ENCODE measurements at places on chromosomes 6 and 20. TPM values are rescaled to one million over a fixed set of nuclear protein-coding genes. Genes with fewer than 3 reads are reported as not detected.

The MYCT1 gene
- not detected for total RNA-seq

The ABCC10 gene
- total RNA-seq = 35.7 TPM

DNA sequence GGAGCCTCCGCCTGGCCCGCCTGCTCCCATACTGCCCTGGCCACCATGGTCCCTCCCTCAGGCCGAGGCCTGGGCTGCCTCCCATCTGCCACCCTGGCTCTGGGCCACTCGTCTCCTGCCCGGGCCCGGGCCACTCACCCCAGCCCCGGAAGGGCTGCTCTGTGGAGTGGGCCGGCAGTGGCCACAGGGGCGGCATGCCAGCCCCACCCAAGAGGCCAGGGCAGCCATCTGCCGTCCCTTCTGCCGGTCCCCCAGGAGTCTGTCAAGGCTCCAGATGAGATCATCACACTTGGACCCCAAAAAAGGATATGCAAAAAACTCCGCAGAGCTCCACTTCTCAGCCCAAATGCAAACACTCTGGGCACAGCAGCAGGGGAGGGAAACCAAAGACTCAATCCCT lies 23.8 kb upstream of the TLDC2 start:
- no peak for DNase-seq
- no peaks in the 10 kb centered on the region for H3K36me3 ChIP-seq
- no peak overlapping the region for H3K4me3 ChIP-seq
- H3K27ac ChIP-seq = no peak overlapping the region
- no peaks in the 10 kb centered on the region for H3K27me3 ChIP-seq

The CCN5 gene
- not detected for total RNA-seq

DNA sequence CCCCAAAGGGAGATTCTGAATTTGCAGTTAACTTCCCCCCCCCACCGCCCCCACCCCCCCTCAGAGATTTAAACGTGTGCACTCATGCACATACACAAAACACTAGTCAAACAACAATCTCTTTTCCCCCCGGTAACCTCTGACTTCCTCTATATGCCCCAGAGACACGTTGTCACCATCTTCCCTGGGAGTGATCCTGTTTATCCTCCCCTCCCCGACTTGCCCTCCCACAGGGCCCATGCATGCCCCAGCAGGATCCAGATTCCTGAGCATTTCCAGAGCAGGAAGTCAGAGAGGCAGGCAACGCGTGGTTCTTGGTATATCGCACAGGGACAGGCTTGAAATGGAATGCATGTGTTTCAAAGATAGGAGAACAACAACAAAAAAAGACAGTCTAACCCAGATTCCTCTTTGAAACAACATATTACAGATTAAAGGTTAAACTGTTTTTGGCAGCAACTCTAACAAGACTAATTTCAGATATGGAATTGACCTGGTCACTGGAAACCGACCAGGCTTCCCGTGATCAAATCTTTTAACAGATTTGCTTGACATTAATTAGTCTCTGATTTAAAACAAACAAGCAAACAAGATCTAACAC lies 1.3 kb downstream of the BLCAP start:
- DNase-seq = no peak
- H3K27ac ChIP-seq = no peak overlapping the region
- H3K4me1 ChIP-seq = peaks cover 58% of the 10 kb centered on the region
- peaks cover 4% of the 10 kb centered on the region for H3K36me3 ChIP-seq
- peak overlapping the region; percentile 100 for H3K4me3 ChIP-seq

DNA sequence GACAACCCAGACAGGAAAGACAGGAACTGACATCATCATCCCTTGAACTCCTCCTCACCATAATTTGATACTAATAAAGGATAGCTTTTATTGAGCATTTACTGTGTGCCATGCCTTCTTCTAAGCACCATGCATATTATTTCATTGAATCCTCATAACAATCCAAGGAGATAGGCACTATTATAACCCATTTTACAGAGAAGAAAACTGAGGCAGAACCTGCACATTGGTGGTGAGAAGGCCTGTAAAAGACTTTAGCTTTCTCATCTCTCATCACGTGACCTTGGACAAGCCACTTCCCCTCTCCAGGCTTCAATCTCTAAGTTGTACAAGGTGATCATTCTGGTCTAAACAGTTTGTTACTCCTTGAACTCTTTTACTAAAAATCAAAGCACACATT lies 34.5 kb upstream of the PREX1 start:
- H3K27ac ChIP-seq = no peak overlapping the region
- DNase-seq = no peak
- no peak overlapping the region for H3K4me3 ChIP-seq
- no peaks in the 10 kb centered on the region for H3K27me3 ChIP-seq
- H3K36me3 ChIP-seq = no peaks in the 10 kb centered on the region

The ISM1 gene
- 1.1 TPM for total RNA-seq

DNA sequence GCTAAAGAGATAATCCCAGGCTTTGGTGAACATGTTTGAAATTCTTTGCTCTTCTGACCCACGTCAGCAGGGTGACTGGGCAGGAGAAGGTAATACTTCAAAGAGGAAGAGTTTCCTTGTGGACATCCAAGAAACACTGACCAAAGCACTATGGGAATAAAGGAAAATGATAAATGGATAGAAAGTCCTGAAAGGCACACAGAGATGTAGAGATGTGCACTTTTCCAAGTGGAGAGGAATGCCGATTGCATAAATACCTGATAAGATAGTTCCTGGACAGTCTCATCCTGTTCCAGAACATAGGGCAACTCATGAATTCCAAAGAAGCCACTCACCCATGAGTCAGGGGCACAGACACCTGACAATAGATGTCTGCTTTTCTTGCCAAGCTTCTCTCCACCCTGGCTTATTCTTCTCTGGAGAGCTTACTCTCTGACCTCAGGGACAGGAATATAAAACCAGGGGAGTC lies 191.3 kb upstream of the FOXA2 start:
- no peak overlapping the region for H3K27ac ChIP-seq
- no peaks in the 10 kb centered on the region for H3K4me1 ChIP-seq
- no peaks in the 10 kb centered on the region for H3K27me3 ChIP-seq
- H3K36me3 ChIP-seq = no peaks in the 10 kb centered on the region

GRCh38 chr20:11727708-11728107 lies 190.0 kb upstream of the BTBD3 start:
- H3K27me3 ChIP-seq = no peaks in the 10 kb centered on the region
- H3K4me1 ChIP-seq = no peaks in the 10 kb centered on the region
- H3K27ac ChIP-seq = no peak overlapping the region
- H3K4me3 ChIP-seq = no peak overlapping the region
- DNase-seq = no peak
- H3K36me3 ChIP-seq = no peaks in the 10 kb centered on the region

DNA sequence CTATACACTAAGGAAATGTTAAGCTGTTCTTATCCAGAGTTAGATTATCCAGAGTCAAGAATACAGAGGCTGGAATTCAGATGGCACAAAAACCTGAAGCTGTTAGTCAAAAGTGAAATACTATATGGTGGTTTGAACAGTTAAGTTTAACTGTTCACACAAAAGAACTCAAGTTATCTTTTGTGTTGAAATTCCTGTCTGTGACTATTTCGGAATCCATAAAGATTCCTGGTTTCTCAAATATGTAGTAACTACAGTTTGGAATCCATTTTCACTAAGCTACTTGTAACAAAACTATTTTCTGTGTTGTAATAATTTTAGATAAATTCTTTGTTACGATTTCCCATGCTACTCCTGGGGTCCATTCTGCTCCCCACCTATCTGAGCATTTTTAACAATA lies 24.5 kb downstream of the FIG4 start:
- H3K4me1 ChIP-seq = no peaks in the 10 kb centered on the region
- no peak for DNase-seq
- peaks cover 16% of the 10 kb centered on the region for H3K36me3 ChIP-seq
- no peaks in the 10 kb centered on the region for H3K27me3 ChIP-seq
- no peak overlapping the region for H3K27ac ChIP-seq
- H3K4me3 ChIP-seq = no peak overlapping the region

The TRAPPC3L gene
- total RNA-seq = not detected

DNA sequence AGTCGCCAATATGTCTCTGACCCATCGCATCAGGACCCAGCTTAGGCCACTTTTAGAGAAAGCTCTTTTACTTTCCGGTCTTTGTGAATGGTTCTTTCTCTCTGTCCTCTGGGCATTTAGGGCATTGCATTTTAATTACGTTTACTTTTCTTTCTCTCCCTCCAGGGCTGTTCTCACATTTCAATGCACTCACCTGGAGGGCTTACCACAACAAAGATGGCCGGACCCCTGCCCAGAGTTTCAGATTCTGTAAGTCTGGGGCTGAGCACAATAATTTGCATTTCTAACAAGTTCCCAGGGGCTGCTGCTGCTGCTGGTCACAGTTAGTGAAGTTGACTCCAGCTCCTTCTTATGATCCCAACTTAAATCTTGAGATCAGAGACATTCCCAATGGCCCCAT lies 3.0 kb downstream of the ANKRD66 start:
- H3K27me3 ChIP-seq = peaks cover 3% of the 10 kb centered on the region
- DNase-seq = no peak
- no peaks in the 10 kb centered on the region for H3K4me1 ChIP-seq
- H3K4me3 ChIP-seq = no peak overlapping the region
- H3K27ac ChIP-seq = no peak overlapping the region

- H3K4me3 ChIP-seq = no peak overlapping the region
- no peaks in the 10 kb centered on the region for H3K36me3 ChIP-seq
- no peaks in the 10 kb centered on the region for H3K27me3 ChIP-seq
- DNase-seq = no peak
These were observed 5.7 kb upstream of the RAB5IF start for GRCh38 chr20:36599912-36600345.

GRCh38 chr6:163804991-163805390 lies 390.5 kb downstream of the QKI start:
- H3K27ac ChIP-seq = no peak overlapping the region
- no peak for DNase-seq
- H3K4me3 ChIP-seq = no peak overlapping the region

- no peaks in the 10 kb centered on the region for H3K36me3 ChIP-seq
- no peak overlapping the region for H3K4me3 ChIP-seq
- no peak for DNase-seq
- no peak overlapping the region for H3K27ac ChIP-seq
- no peaks in the 10 kb centered on the region for H3K27me3 ChIP-seq
- H3K4me1 ChIP-seq = no peaks in the 10 kb centered on the region
These were observed 152.9 kb downstream of the ERMARD start for GRCh38 chr6:169904051-169904922.

The CRISP2 gene
- total RNA-seq = not detected

Data from CD4-positive, alpha-beta T cell (primary cell).